ENCODE measurements at places on chromosomes 5 and 9. TPM values are rescaled to one million over a fixed set of nuclear protein-coding genes. Genes with fewer than 3 reads are reported as not detected.

OR1L8 gene
- not detected for total RNA-seq

- DNase-seq, result no peak
Measured at GRCh38 chr5:53678981-53679660, 118.7 kb downstream of the NDUFS4 start.

WASHC1 gene
- total RNA-seq, result 8.1 TPM

HCN1 gene
- total RNA-seq, result not detected

DNA sequence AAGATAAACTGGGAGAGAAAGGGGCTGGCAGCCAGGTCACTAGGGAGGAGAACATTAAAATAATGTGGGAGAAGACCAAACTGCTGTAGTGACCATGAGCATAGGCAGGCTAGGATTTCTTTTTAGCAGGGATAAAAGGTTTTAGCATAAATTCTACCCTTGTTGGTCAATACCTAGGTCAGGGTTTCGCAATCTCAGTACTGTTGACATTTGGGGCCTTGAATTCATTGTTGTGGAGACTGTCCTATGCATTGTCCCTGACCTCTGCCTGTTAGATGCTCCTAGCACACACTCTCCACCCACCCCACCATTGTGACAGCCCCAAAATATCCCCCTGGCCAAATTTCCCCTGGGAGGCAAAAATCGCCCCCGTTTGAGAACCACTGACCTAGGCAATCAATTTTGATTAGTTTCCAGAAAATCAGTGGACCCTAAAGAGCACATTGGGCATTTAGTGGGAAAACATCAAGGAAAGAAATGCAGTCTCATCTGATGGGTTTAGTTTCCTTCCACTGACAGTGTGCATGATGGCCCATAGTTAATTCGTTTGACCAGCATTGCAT lies 181.4 kb downstream of the NTRK2 start:
- DNase-seq, result no peak

SLC36A2 gene
- 1.5 TPM for total RNA-seq

CLIC3 gene
- total RNA-seq, result 328 TPM

- no peak for DNase-seq
Measured at GRCh38 chr9:130018265-130018664, 24.7 kb downstream of the FNBP1 start.

ZNF300 gene
- total RNA-seq, result 1.8 TPM

GRCh38 chr5:104533498-104533897 lies 970.9 kb upstream of the NUDT12 start:
- DNase-seq, result no peak

GABRG2 gene
- not detected for total RNA-seq

GRCh38 chr9:90121762-90122161 lies 517.0 kb downstream of the GADD45G start:
- DNase-seq, result no peak

- DNase-seq, result no peak
Measured at GRCh38 chr9:71965403-71965802, 54.0 kb downstream of the C9orf85 start.

GRCh38 chr9:72808446-72808768 lies 144.4 kb downstream of the ALDH1A1 start:
- no peak for DNase-seq

DNA sequence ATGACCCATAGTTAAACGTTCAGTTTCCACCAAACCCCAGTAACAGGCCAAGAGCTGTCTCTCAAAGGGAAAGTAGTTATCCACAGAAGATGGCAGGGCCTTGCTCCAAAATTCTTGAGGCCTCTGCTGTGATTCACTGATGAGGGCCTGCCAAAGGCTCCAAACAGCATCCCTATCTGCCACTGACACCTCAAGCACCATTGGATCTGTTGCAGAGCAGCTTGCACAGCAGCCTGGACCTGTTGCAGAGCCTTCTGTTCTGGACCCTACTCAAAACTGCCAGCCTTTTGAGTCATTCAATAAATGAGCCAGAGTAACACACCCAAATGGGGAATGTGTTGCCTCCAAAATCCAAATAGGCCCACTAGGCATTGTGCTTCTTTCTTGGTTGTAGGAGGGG lies 741.5 kb upstream of the RGMB start:
- no peak for DNase-seq

DNA sequence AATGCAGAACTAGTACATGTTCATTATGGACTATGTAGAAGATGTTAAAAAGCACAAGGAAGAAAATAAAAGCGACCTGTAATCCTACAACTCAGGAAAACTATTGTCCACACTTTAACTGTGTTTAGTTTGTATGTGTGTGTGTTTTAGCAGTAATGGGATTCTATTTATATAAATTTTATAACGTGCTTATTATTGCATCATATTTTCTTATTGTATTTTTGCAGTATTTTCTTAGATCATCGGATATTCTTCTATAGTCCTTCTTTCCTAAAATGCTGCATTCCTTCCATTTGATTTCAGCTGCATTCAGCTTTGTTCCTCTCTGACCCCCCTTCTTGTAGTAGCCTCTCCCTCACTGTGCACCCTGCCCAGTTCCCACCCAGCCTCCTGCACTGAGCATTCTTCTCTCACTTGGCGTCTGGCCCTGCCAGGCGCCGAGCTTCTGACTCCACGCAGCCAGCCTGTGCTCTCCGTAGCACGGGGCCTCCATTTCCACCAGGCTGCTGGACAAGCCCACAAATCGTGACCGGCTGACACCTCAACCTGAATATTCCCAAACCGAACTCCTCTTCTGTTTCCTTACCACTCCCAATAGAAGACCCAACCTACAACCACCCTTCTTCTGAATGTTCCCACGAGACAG lies 39.9 kb downstream of the MVB12B start:
- DNase-seq, result no peak

FGFR4 gene
- 0.27 TPM for total RNA-seq

- no peak for DNase-seq
Measured at GRCh38 chr9:84447305-84447704, 106.7 kb upstream of the SLC28A3 start.

- DNase-seq, result no peak
Measured at GRCh38 chr9:133581011-133581410, 28.2 kb downstream of the FAM163B start.

DNA sequence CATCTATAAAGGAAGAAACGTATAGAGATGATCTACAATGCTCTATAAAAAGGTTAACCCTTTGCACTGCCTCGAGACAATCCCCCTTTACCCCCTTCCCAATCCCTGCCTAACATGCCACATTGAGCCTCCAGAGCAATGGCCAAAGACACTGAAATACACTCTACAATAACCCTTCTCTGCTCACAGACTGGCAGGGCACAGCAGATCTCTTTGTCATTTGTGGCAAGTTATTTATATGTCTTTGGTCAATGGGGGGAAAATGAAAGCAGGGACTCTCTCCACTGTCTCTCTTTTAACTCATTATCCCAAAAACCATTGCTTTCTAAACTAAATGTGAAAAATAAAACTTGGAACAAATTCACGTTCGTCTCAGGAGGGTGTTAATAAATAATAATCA lies 51.7 kb downstream of the PTCH1 start:
- no peak for DNase-seq

SPATA31C1 gene
- not detected for total RNA-seq

GDNF gene
- total RNA-seq, result 0.61 TPM

WNK2 gene
- 38.4 TPM for total RNA-seq

DNA sequence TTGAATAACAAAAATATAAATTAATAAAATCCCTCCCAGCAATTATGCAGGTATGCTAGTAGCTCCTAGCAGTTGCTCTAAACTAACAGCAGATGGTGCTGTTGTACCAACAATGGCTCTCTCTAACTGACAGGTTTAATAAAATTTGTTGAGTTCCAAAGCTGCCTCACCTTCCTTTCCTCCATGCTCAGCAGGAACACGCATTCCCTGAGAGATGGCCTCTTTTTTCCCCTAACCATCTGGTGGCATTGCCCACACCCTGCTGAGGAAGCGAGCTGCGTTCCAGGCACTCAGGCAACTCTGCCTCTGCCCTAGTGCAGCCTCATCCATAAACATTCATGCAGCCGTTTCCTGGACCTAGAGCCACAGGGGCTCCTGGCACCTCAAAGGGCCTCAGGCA lies 106.2 kb downstream of the KLHL3 start:
- DNase-seq, result no peak

ECSCR gene
- total RNA-seq, result 15.0 TPM

DNA sequence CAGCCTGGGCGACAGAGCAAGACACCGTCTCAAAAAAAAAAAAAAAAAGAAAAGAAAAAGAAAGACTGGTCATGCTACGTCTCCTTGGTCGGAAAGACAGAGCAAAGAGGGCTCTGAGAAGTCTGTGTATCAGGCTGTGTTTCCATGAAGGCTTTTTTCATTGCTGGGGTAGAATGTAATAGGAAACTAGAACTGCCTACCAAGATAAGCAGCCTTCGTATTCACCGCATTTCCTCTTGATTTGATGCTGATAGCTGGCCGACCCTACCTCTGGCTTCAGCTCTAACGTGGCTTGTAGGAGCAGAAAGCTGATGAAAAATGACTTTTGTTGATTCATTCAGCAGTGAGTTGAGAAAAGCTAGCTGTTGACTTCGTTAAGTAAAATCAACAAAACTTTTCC lies 17.4 kb downstream of the SLC1A3 start:
- no peak for DNase-seq

DNA sequence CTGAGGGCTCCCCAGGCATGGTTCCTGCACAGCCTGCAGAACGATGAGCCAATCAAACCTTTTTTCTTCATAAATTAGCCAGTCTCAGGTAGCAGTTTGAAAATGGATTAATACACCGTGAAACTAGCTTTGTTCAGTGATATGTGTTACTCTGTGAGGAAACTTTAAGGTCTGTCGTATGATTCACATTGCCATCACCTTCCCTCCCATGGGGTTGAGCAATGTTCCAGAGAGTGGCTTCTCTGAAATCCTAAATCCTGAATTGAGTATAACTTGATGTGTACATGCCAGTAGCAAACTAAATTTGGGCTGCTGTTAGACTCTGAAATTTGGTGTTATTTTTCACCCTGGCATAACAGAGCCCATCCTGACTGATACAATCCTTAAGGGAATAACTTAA lies 866.4 kb upstream of the C9orf72 start:
- no peak for DNase-seq

GFI1B gene
- total RNA-seq, result 0.13 TPM

GRCh38 chr5:55570026-55570425 lies 35.3 kb upstream of the PLPP1 start:
- no peak for DNase-seq

KCTD16 gene
- total RNA-seq, result not detected

GRCh38 chr5:179771311-179771895 lies 22.4 kb upstream of the LTC4S start:
- no peak for DNase-seq

DOLPP1 gene
- 8.5 TPM for total RNA-seq

ZNF483 gene
- total RNA-seq, result 1.4 TPM

DNA sequence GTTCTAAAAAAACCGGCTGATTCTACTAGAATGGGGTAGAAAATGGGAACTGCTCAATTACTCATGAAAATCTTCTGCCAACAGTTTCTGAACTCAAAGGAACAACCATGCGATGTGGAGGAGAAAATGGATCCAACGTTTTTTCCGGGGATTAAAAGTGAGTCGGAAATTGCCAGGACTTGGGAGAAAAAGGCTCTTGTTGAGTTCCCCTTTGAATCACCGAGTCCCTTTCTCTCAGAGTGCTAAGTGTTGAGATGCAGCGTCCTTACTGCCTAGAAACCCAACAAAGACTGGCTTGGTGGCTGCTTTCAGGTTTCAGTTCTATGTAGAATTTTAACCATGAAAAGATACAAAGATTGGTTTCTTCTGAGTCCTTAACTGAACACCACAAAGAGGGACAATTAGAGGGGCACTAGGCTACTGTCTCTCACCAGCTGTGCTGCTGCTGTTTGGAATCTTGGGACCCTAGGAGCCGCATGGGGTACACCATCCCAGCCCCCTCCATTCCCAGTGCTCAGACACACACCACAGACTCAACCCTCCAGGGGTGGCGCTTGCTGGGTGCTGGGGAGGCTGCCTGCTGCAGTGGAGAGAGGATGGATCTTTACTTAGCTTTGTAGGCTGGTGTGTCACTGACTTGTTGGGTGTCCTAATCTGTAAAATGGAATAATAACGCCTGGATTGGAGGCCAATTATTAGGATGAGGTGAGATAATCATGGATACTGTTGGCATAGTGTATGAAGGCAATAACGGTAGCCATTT lies 21.5 kb upstream of the NEUROG1 start:
- DNase-seq, result no peak

- DNase-seq, result no peak
Measured at GRCh38 chr5:39977066-39977655, 552.4 kb upstream of the DAB2 start.

GRCh38 chr5:96807075-96807654 lies 580 bp downstream of the ERAP1 start:
- DNase-seq, result peak; percentile 95
